ENCODE measurements at places on chromosomes 16 and 17.

- no peak for DNase-seq
Observed at GRCh38 chr17:48231995-48232959, 124.7 kb downstream of the SNX11 start.

DNA sequence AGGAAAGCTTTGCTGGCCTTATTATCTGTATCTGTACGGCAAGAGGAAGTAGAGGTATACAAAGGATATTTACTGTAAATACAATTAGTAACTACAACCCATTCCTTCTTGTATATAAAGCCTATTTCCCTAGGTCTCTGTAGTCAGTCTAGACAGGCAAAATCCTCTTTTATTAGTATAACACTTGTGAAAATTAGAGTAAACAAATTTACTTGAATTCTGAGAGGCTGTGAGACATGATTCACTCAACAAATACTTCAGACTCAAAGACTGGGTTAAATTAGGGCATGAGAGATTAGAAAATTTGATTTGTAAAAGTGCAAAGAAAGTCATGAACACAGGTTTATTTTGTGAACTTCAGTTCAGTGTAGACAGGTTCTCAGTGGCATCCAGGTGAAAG, 30.9 kb upstream of the CDH8 start:
- DNase-seq: no peak

- DNase-seq: no peak
Observed at GRCh38 chr17:78706271-78706915, 75.7 kb downstream of the CYTH1 start.

DNA sequence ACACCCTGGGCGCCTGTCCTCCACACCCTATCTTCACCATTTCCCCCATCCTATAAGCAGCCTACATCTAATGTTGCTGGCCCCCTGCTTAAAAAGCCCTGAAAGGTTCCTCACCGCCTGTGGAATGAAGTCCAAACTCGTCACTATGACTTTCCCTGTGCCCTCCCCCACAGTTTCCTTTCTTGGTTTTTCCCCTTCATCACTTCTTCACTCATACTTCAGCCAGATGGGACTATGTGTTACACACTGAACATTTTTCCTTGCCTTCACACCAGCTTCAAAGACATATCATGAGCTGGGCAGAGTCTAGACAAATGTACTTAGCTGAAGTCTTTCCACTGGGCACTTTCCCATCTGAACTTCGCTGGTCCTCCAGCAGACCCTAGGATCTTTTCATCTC, 1.5 kb upstream of the MARCHF10 start:
- DNase-seq: no peak

- no peak for DNase-seq
Observed at GRCh38 chr17:63842173-63842539, 329 bp downstream of the SMARCD2 start.

- no peak for DNase-seq
Observed at GRCh38 chr17:38970804-38971203, 3.6 kb upstream of the FBXO47 start.
